CD14-positive monocyte (primary cell): ENCODE measurements at places on chromosomes 3 and 15.

- H3K36me3 ChIP-seq, result no peaks in the 10 kb centered on the region
- H3K27ac ChIP-seq, result no peak overlapping the region
- no peaks in the 10 kb centered on the region for H3K27me3 ChIP-seq
- no peaks in the 10 kb centered on the region for H3K4me1 ChIP-seq
- H3K4me3 ChIP-seq, result no peak overlapping the region
These were observed 456.1 kb downstream of the MFSD1 start for GRCh38 chr3:159257954-159258353.

GRCh38 chr3:61967937-61968336 lies 405.4 kb downstream of the FEZF2 start:
- H3K27ac ChIP-seq, result no peak overlapping the region
- no peak overlapping the region for H3K4me3 ChIP-seq
- no peaks in the 10 kb centered on the region for H3K4me1 ChIP-seq
- DNase-seq, result no peak

DNA sequence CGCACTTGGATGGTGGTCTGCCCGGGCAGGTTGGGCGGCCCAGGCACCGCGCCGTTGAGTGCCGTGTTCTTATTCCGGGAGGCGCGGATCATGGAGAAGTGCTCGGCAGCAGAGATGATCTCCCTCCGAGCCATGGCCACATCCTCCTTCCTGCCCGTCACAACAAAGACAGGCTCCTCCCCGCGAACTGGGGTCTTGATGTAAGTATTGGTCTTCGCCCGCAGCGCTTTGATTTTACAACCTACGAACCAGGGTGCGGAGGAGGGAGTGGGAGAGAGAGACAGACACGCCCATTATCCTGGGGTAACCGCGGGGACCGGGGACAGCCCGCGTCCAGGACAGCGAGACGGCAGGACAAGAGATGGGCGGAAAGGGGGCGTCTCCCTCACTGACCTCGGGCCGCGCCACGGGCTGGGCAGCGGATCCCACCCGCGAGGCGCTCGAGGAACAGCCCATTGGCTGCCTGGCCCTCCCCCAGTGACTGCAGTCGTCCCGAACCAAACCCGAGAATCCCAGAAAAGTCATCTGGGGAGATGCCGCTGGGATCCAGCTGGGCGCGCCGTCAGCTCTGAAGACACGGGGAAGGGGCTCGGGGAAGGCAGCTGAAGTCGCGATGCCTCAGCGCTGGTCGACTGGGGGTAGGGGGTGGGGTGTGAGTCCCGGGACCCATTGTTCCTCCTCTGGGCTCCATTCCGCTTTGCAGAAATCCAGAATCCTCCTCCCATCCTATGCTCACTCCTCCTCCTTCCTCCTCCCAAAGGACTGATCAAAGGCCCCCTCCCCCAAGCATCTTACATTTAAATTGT lies 1.2 kb downstream of the MEX3B start:
- peak overlapping the region; percentile 82 for H3K4me3 ChIP-seq
- H3K27ac ChIP-seq, result no peak overlapping the region
- peaks cover 8% of the 10 kb centered on the region for H3K27me3 ChIP-seq

DNA sequence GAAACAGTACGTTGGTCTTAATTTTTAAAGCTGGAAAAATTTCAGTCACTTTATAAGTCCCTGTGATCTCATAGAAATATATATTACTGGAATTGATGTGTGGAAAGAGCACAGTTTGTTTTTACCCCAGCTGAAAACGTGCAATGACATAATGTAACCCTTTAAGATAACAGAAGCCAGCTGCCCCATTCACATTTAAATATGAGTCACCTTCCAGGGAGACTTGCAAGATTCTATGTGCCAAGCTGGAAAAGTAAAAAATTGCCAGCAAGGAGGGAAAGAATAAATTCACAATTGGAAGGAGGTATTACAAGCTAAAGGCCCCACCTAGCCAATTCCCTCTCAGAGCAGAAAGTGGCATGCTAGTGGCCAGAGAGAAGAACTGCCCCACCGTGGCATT lies 50.2 kb downstream of the SAMMSON start:
- H3K27ac ChIP-seq, result no peak overlapping the region
- H3K27me3 ChIP-seq, result no peaks in the 10 kb centered on the region
- no peak for DNase-seq
- peaks cover 10% of the 10 kb centered on the region for H3K4me1 ChIP-seq
- H3K4me3 ChIP-seq, result no peak overlapping the region

- DNase-seq, result no peak
- no peak overlapping the region for H3K27ac ChIP-seq
These were observed 46.2 kb downstream of the TRIM69 start for GRCh38 chr15:44782516-44782915.

- DNase-seq, result no peak
- H3K27me3 ChIP-seq, result no peaks in the 10 kb centered on the region
- H3K36me3 ChIP-seq, result no peaks in the 10 kb centered on the region
These were observed 55.7 kb downstream of the IQSEC1 start for GRCh38 chr3:13017361-13018042.

GRCh38 chr3:22713936-22714335 lies 489.2 kb upstream of the UBE2E2 start:
- no peak overlapping the region for H3K4me3 ChIP-seq
- DNase-seq, result peak; percentile 89
- no peaks in the 10 kb centered on the region for H3K27me3 ChIP-seq
- H3K36me3 ChIP-seq, result no peaks in the 10 kb centered on the region
- no peak overlapping the region for H3K27ac ChIP-seq
- peaks cover 7% of the 10 kb centered on the region for H3K4me1 ChIP-seq

DNA sequence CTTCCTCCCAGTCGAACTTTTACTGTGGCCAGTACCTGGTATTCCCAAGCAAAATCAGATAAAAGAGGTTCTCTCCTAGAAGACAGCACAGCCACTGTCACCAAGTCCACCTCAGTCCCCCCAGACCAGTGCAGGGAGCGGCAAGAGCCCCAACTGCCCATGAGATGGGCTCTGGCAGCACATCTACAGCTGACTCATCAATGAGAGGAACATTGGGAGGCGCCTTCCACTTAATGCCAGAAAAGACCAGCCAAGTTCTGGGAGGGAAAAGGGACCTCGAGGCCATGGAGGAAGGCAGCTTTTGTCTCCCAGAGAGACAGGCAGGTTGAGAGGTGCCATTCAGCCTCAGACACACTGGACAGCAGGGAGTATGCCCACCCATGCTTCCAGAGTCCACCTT lies 28.2 kb downstream of the POC1A start:
- peaks cover 29% of the 10 kb centered on the region for H3K4me1 ChIP-seq
- no peaks in the 10 kb centered on the region for H3K27me3 ChIP-seq
- DNase-seq, result no peak
- no peak overlapping the region for H3K4me3 ChIP-seq

DNA sequence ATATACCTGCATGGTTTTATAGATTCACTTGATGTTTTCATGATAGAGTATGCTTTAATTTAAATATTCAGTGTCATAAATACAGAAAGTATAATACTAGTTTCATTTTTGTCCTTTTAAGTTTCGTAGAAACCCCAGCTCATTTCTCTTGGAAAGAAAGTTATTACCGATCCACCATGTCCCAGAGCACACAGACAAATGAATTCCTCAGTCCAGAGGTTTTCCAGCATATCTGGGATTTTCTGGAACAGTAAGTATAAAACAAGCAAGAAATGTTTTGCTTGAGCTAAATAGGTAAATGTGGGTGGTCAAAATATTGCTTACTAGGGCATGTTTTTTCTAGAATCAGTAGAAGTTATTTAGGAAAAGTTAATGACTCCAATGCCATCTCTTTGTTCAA lies 106.4 kb downstream of the TP63 start:
- H3K4me1 ChIP-seq, result no peaks in the 10 kb centered on the region
- H3K36me3 ChIP-seq, result no peaks in the 10 kb centered on the region
- H3K4me3 ChIP-seq, result no peak overlapping the region
- no peaks in the 10 kb centered on the region for H3K27me3 ChIP-seq

DNA sequence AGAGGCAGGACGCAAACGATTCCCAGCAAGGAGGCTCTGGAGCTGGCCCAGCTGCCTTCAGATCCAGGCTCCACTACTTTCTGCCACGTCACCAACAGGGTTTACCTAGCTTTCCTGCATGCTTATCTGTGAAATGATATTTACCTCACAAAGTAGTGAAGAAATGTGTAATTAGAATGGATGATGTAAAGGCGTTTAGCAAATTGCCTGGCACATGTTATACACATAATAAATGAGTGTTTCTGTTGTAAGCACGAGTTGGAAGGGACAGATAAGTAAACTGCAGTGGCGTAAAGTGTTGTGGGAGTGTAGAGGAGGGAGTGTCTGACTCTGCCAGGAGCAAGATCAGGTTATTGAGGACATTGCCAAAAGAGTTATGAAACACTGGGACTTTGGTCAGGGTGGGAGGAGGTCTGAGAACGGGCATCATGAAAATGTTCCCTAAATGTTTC lies 3.5 kb upstream of the CHAC1 start:
- no peak overlapping the region for H3K27ac ChIP-seq
- H3K4me1 ChIP-seq, result peaks cover 19% of the 10 kb centered on the region
- no peak for DNase-seq

GRCh38 chr15:95174301-95175259 lies 943.2 kb downstream of the MCTP2 start:
- no peaks in the 10 kb centered on the region for H3K27me3 ChIP-seq
- H3K27ac ChIP-seq, result no peak overlapping the region
- H3K4me1 ChIP-seq, result no peaks in the 10 kb centered on the region
- no peak overlapping the region for H3K4me3 ChIP-seq
- no peak for DNase-seq

DNA sequence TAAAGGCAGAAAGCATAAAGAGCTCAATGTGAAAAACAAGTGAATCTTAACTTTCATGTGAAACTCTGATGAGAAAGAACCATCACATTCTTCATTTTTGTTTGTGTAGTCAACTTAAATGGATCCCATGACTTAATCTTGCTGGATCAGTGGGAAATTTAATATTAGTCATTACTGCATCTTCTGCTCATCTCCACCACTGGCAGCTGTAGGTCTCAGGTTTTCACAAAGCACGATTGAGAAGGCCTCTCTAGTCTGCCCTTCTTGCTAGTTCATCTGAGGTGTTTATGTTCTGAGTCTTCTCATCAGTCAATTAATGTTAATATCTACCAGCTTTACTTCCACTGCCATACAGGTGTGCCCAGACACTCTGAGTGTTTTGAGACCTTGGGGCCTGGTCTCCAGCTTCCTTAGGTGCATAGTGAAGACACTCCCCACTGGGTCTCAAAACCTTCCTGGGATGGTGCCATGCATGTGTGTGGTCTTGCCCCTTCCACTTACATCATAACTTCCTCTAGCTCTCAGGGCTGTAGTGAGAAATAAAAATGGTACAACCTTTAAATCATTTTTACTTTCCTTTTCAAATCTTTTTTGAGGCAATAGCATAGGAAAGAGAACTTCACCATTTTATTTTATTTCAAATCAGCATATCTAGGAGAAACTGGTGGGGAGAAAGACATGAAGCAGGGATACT lies 421.6 kb upstream of the CBLB start:
- H3K27me3 ChIP-seq, result no peaks in the 10 kb centered on the region

DNA sequence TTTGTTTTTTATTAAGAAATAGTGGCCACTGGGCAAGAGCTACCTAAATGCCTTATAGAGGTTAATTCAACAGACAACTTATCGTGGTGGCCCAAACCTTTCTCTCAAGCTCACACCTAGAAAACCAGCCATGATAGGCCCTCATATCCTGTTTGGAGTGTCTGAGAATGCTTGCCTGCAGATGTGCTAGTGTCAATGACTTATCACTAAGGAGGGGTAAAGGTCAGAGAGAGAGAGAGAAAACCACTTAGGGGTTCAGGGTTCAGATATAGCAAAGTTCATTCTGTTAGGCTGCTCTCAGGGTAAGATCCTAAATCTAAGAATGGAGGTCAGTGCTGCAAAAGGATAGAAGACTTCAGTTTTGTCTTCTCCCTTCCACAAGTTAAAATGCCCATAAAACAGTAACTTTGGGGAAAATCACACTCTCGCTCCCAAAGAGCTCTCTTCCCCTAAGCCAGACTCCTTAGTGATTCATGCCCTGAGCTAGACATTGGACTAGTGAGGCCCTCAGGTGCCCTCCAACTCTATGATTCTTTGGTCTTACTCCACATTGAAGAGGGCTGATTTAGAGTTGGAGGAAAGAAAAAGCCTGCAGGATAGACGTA lies 30.3 kb upstream of the B3GNT5 start:
- no peaks in the 10 kb centered on the region for H3K27me3 ChIP-seq
- peaks cover 15% of the 10 kb centered on the region for H3K4me1 ChIP-seq
- no peak overlapping the region for H3K4me3 ChIP-seq
- H3K36me3 ChIP-seq, result no peaks in the 10 kb centered on the region
- H3K27ac ChIP-seq, result no peak overlapping the region

GRCh38 chr3:57546616-57547015 lies 2.5 kb upstream of the DNAH12 start:
- no peak overlapping the region for H3K27ac ChIP-seq
- H3K4me1 ChIP-seq, result peaks cover 9% of the 10 kb centered on the region
- peaks cover 5% of the 10 kb centered on the region for H3K27me3 ChIP-seq
- no peak for DNase-seq

DNA sequence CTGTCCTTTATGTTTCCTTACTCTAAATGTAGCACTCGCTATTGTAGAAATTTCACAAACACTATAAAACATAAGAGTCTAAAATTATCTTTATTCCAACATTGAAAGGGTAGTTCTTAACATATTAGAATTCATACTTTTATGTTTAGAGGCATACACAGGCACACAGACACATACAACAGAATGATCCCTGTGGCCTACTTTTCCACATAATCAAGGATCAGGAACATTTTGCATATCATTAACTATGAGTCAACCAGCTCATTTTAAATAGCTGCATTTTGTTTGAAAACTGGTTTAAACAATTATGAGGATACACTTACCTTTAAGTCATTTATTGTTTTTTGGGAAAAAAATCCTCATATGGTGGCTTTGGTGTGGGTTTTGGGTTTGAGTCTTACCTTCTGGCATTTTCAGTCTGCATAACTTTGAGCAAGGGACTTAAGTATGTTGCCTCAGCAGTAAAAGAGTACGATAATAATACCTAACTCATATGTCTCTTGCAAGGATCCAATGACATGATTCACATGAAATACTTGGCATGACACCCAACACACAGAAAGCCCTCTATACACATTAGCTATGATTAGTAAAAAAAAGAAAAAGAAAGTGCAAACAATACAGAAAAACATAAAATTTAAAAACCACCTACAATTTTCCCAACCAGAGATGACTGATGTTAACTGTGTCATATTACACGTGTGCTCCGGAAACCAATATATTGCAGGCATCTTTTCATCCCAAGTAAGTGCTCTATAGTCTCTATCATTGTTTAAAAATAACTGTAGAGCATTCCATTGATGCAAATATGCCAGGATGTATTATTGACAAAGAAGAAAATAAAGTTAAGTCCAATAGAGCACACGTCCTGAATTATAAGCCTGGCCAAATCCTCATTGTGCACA lies 213.1 kb upstream of the ADAMTS9 start:
- H3K4me3 ChIP-seq, result no peak overlapping the region
- no peak for DNase-seq
- no peaks in the 10 kb centered on the region for H3K4me1 ChIP-seq
- no peaks in the 10 kb centered on the region for H3K27me3 ChIP-seq
